ENCODE measurements at places on chromosomes 2 and 18. TPM values are rescaled to one million over a fixed set of nuclear protein-coding genes. Genes with fewer than 3 reads are reported as not detected.

DNA sequence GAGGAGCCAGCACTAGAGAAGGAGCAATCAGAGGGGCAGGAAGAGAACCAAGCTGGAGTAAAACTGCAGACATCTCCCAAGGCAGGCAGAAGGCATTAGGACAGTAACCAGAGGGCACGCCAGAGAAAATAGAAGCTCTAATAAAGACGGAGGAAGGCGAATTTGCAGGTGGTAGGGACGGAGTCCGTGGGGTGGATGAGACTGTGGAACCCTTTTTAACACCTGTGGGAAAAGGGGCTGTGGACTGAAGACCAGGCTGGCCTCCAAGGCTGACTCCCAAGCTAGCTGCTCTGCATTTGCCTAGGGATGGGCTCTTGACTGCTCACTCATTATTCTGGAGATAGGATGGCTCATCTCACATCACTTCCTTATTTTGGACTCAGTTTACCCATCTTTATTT is 49.5 kb downstream of the SLC4A1AP start:
- peaks cover 32% of the 10 kb centered on the region for H3K27me3 ChIP-seq
- H3K36me3 ChIP-seq: no peaks in the 10 kb centered on the region
- no peak overlapping the region for H3K4me3 ChIP-seq
- H3K27ac ChIP-seq: no peak overlapping the region
- DNase-seq: no peak

DNA sequence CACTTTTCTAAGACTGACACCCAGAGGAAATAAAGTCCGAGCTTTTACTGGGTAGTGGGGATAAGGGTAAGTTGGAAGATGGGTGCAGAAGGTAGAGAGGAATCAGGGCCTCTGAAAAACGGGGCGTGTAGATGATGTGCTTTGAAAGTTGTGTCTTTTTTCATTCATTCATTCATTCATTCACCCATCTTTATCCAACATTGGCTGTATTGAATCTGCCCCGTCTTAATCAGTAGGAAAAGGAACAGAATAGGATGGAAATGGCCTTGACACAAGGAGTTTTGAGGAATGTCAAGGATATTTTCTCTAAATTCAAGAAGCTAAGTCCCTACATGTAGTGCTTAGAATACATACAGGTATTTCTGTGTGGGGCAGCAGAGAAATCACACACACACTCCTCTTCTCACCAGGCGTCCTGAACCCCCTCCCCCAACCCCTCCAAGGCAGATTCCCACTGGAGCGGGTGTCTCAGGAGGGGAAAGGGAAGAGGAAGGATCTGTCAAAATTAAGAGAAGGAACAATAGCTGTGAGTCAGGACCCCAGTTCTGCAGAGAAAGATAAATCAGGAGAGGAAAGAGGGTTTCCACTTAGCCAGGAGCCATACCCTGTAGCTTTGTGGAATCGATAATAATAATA is 13.9 kb downstream of the DYSF start:
- peak overlapping the region; percentile 79 for H3K4me3 ChIP-seq
- no peak for DNase-seq
- H3K36me3 ChIP-seq: no peaks in the 10 kb centered on the region
- H3K27ac ChIP-seq: no peak overlapping the region

DNA sequence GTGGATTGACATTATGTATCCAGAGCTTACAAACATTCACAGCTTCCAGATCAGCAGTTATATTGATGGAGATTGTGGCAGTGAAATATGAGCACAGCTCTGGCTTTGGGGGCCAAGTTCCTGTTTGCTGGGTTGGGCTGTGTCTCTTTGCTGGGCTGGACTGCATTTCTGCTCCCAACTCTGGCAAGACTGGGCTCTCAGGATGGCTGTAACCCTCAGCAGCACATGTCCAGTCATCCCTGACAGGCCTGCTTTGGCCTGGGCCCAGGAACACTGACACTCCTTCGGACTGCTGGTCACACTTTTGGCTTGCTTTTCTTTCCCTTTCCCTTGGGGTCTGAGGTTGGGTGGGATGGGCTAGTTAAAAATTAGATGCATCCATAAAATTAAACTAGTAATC is 17.9 kb upstream of the VPS4B start:
- peaks cover 5% of the 10 kb centered on the region for H3K27me3 ChIP-seq
- peaks cover 16% of the 10 kb centered on the region for H3K4me1 ChIP-seq
- H3K4me3 ChIP-seq: no peak overlapping the region
- H3K36me3 ChIP-seq: no peaks in the 10 kb centered on the region
- DNase-seq: no peak

DNA sequence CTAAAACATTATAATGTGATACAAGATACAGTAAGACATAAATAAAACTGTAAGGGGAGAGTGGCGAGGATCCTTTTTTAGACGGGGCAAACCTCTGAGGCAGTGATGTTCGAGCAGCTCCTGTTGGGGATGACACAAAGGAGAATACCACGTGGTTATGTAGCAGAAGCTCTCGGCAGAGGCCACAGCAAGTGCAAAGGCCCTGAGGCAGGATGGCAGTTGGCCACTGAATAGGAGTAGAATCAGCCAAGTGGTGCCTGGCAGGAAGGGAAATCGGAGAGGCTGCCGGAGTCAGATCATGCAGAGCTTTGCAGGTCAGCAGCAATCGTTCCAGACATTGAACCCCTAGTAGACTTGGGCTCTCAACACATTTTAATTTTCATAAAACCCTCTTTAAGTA is 19.1 kb downstream of the NOSTRIN start:
- H3K27ac ChIP-seq: no peak overlapping the region
- no peaks in the 10 kb centered on the region for H3K36me3 ChIP-seq
- H3K4me3 ChIP-seq: no peak overlapping the region
- H3K4me1 ChIP-seq: no peaks in the 10 kb centered on the region
- H3K27me3 ChIP-seq: no peaks in the 10 kb centered on the region

DNA sequence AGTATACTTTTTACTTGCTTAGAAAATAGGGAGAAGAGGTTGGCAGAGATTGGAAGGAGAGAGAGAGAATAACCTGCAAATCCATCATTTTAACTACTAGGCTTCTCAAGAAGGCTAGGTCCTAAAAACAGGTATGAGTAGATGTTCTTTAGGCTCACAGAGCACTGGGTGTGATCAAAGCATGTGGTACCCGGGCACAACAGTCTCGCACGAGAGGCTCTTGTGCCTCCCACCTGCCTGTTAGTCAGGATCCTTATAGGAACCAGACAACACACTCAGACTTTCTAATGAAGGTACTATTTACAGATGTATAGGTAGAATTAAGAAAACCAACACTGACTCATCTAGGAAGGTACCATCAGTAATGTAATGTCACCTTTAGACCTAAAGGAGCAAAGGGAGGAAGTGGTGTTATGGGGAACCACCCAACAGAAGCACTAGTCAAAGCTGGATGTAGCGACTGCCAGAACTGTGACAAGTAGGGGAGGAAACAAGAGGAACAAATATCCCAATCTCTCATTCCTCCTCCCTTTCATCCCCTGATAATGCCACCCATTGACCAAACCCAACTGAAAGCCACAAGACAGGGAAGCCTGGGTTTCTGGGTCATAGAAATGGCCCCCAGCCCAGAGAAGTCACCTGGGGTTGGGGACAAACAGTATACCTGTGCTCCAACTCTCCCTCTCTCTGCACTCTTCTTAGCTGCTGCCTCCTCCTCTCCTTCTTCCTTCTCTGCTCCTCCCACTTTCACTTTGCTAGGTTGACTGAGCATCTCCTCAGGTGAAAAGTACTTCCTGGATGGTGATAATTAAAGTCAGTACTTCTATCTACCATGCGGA is 16.0 kb upstream of the MARCHF4 start:
- H3K4me3 ChIP-seq: no peak overlapping the region
- H3K27ac ChIP-seq: no peak overlapping the region
- no peak for DNase-seq
- peaks cover 23% of the 10 kb centered on the region for H3K27me3 ChIP-seq
- no peaks in the 10 kb centered on the region for H3K36me3 ChIP-seq

DNA sequence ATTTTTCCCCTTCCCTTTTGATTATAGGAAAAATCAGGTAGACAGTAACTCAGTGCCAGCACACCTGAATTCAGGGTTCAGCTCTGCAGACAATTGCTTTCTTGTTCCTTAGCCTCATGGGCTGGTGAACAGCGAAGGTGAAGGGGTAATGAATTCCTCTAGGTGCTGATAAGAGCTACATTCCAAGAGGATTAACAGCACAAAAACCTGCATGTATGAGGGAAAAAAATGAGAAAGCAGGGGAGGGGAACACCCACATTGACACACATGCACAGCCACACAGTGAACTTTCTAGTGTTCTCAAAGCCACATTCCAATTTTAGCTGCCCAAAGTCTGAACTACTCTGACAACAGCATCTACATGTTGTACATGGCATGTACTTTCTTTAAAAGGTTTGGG is 46.1 kb downstream of the SPATS2L start:
- H3K36me3 ChIP-seq: no peaks in the 10 kb centered on the region
- H3K27me3 ChIP-seq: peaks cover 7% of the 10 kb centered on the region
- H3K4me1 ChIP-seq: no peaks in the 10 kb centered on the region
- no peak for DNase-seq
- H3K4me3 ChIP-seq: no peak overlapping the region

GRCh38 chr2:239093952-239094351 is 246.1 kb downstream of the TWIST2 start:
- H3K27me3 ChIP-seq: no peaks in the 10 kb centered on the region
- H3K36me3 ChIP-seq: peaks cover 7% of the 10 kb centered on the region
- no peaks in the 10 kb centered on the region for H3K4me1 ChIP-seq

DNA sequence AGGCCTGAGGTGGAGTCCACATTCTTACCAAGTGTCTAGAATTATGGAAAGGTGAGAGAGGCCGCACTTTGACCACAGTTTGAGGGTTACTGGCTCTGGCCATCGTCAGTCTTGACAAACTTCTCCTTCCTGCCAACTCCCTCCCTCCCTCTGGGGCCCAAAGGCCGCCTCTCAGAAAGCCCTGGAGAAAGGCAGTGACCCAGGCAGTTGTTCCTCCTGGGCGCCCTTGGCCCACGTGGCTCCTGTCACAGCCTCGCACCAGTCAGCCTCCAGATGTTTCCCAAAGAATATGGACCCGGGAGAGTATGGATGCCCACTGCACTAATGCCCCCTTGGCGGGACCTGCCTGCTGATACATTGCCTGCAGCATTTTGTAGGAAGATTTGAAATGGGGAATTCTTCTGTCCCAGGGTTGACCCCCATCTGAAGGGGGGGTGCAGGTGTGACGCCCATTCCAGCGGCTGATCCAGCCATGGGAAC is 61.7 kb downstream of the ASB1 start:
- H3K4me3 ChIP-seq: no peak overlapping the region
- peaks cover 5% of the 10 kb centered on the region for H3K27me3 ChIP-seq
- peaks cover 3% of the 10 kb centered on the region for H3K4me1 ChIP-seq
- DNase-seq: no peak

- no peak overlapping the region for H3K27ac ChIP-seq
- H3K27me3 ChIP-seq: no peaks in the 10 kb centered on the region
- H3K4me3 ChIP-seq: no peak overlapping the region
Observed at GRCh38 chr2:10007435-10007834, 35.9 kb upstream of the KLF11 start.

- DNase-seq: no peak
- peak overlapping the region; percentile 59 for H3K4me3 ChIP-seq
- peaks cover 41% of the 10 kb centered on the region for H3K4me1 ChIP-seq
- H3K27ac ChIP-seq: peak overlapping the region; percentile 83
- no peaks in the 10 kb centered on the region for H3K27me3 ChIP-seq
- peaks cover 85% of the 10 kb centered on the region for H3K36me3 ChIP-seq
Observed at GRCh38 chr2:74206180-74206688, 7.8 kb downstream of the MTHFD2 start.

DNA sequence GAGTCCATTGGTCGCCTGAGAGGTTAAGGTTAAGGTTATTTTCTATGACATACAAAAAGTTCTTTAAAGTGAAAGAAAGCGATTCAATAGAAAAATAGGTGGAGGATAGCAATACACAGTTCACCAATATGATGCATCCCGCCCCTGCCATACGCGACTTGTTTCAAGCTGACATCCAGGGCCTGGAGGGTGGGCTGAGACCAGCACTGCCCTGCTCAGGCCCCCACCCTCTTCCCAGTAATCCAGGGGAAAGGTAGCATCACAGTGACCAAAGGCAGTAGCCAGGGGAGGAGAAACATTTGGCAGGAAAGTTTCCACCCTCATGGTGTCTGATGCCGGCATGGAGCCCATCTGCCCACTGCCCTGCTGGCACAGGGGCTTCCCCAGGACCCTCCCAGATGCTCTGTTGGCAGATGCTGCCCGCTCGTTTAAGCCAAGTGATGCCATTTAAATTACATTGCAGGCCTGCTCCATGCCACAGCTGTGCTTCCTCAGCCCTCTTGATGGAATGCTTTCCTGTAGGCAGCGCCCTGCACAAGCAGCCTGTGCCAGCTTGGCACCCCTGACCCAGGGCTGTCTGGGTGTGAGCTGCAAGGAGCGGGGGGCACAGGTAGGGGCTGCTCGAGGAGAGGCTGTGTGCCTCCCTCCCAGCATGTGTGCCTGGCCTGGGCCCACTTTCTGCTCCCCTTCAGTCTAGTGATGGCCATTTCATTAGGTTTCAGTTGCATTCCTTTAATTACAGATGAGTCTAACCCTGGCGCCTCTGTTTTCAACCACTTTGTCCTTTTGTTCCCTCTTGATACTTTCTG is 10.7 kb upstream of the ANO7 start:
- H3K4me1 ChIP-seq: no peaks in the 10 kb centered on the region
- peaks cover 65% of the 10 kb centered on the region for H3K36me3 ChIP-seq
- no peak for DNase-seq
- H3K27ac ChIP-seq: no peak overlapping the region

- H3K4me1 ChIP-seq: no peaks in the 10 kb centered on the region
- no peak overlapping the region for H3K27ac ChIP-seq
- no peak for DNase-seq
Observed at GRCh38 chr2:37916512-37917082, 8.5 kb upstream of the RMDN2 start.

- H3K27me3 ChIP-seq: peaks cover 1% of the 10 kb centered on the region
- DNase-seq: no peak
- no peak overlapping the region for H3K4me3 ChIP-seq
- no peaks in the 10 kb centered on the region for H3K36me3 ChIP-seq
Observed at GRCh38 chr18:10381516-10381915, 72.9 kb upstream of the APCDD1 start.

DNA sequence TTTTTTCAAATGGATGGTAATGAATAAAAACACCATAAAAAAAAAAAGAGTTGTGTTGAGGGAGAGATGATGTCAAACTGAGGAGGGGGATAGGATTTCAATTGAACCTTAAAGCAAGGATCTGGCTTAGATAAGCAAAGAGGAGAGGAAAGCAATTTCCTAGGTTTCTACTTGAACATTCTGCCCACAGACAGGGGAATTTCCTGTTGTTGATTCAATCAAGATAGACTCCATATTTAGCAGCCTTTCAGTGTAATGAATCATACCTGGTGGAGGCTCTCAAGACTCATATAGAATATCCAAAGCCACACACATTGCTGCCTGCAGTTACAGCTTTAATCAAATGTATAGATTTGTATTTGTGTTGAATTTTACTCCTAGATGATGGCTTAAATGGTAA is 294.4 kb upstream of the PIK3C3 start:
- H3K36me3 ChIP-seq: no peaks in the 10 kb centered on the region
- H3K27me3 ChIP-seq: no peaks in the 10 kb centered on the region
- H3K27ac ChIP-seq: no peak overlapping the region
- H3K4me1 ChIP-seq: no peaks in the 10 kb centered on the region
- no peak for DNase-seq

- no peaks in the 10 kb centered on the region for H3K36me3 ChIP-seq
- H3K4me3 ChIP-seq: no peak overlapping the region
- no peak overlapping the region for H3K27ac ChIP-seq
- DNase-seq: no peak
Observed at GRCh38 chr18:50590593-50590992, 30.7 kb downstream of the MAPK4 start.

The TMEM87B gene
- 19.8 TPM for total RNA-seq

The EGR4 gene
- total RNA-seq: not detected

The ASPRV1 gene
- total RNA-seq: 0.56 TPM

The SALL3 gene
- not detected for total RNA-seq

The CTAGE1 gene
- total RNA-seq: not detected
